ENCODE measurements at places on chromosomes 7 and 10.

DNA sequence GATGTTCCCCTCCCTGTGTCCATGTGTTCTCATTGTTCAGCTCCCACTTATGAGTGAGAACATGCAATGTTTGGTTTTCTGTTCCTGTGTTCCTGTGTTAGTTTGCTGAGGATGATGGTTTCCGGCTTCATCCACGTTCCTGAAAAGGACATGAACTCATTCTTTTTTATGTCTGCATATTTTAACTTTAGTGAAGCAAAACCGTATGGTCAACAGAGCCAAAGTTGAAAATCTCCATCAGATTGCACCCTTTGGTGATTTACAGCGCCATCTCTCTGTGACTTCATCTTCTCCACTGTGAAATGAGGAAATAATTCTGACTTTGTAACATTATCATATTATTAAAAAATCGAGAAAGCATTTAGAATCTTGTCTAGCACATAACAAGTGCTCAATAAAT, 132.3 kb upstream of the PLXDC2 start:
- no peak overlapping the region for H3K4me3 ChIP-seq
- no peaks in the 10 kb centered on the region for H3K27me3 ChIP-seq
- DNase-seq: no peak
- no peaks in the 10 kb centered on the region for H3K36me3 ChIP-seq
- H3K4me1 ChIP-seq: no peaks in the 10 kb centered on the region

- no peaks in the 10 kb centered on the region for H3K4me1 ChIP-seq
- DNase-seq: no peak
- H3K4me3 ChIP-seq: no peak overlapping the region
- H3K27me3 ChIP-seq: no peaks in the 10 kb centered on the region
Measured at GRCh38 chr10:99743841-99744240, 11.8 kb downstream of the CUTC start.

DNA sequence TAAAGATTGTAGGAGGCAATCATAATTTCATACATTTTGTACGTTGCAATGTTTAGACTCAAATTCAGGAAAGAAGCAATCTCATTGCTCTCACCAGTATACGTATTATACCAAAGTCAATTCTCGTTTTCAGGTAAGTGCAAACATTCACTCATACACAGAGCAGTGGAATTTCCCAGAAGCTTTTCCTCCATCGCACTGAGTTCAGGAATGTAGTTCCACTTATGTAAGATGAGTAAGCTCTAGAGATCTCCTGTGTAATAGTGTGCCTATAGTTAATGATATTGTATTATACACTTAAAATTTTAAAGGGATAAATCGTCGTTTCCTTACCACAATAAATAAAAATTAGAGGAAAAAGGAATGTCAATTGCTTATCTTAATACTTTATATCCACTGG, 470.8 kb upstream of the KCND2 start:
- DNase-seq: no peak
- no peaks in the 10 kb centered on the region for H3K4me1 ChIP-seq
- no peak overlapping the region for H3K27ac ChIP-seq
- no peak overlapping the region for H3K4me3 ChIP-seq

GRCh38 chr7:128740996-128741395, 1.8 kb downstream of the CALU start:
- no peaks in the 10 kb centered on the region for H3K4me1 ChIP-seq
- peak; percentile 29 for DNase-seq
- no peak overlapping the region for H3K27ac ChIP-seq
- peak overlapping the region; percentile 95 for H3K4me3 ChIP-seq
- H3K27me3 ChIP-seq: no peaks in the 10 kb centered on the region

DNA sequence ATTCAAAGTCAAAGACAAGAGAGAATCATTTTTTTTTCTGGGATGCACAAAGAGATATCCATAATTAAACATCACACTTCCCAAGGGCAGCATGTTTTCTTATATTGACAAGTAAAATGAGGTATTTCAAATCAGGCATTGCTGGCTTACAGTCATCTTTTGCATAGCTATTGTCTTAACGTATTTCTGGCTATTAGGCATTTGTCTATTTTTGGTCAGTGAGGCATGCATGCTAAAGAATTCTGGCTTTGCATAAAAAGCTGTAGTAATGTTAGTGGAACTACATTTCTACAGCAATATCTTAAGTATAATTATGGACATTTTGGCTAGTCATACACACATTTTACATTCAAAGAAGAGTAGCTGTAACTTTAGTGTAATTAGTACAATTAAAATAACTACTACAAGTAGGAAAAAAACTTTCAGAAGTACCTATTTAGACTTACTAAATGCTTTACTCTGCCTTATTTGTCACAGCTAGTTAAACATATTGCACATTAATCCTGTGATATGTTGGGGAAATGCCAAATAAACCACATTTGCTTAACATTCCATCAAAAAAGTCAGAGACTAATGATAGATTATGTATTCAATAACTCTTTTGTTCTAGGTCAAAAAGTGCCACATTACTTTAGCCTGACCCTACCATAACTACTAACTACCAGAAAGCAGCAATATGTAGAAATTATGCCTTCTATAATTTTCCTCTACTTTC, 76.4 kb downstream of the RELN start:
- no peak for DNase-seq
- H3K36me3 ChIP-seq: no peaks in the 10 kb centered on the region
- H3K27ac ChIP-seq: no peak overlapping the region
- H3K27me3 ChIP-seq: no peaks in the 10 kb centered on the region
- H3K4me3 ChIP-seq: no peak overlapping the region

DNA sequence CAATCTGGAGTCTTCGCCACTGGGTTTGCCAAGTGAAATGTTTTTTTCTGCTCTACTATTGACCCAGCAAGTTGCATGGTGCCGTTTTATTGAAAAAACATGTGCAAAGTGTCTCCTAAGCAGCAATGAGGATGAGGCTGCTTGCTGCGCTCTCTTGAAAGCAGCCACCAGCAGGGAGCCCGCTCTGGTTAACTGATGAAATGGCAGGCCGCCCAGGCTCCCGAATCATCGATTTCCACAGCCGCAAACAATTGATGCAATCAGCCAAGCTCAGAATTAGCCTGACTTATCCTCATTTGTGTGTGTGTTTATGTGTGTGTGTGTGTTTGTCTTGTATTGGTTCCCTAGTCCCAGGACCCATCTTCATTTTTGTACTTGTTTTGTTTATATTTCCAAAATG, 22.2 kb upstream of the LYZL1 start:
- no peak for DNase-seq
- H3K4me1 ChIP-seq: peaks cover 7% of the 10 kb centered on the region
- H3K36me3 ChIP-seq: no peaks in the 10 kb centered on the region
- no peaks in the 10 kb centered on the region for H3K27me3 ChIP-seq
- no peak overlapping the region for H3K4me3 ChIP-seq

- no peaks in the 10 kb centered on the region for H3K27me3 ChIP-seq
- no peak overlapping the region for H3K27ac ChIP-seq
- DNase-seq: no peak
- H3K36me3 ChIP-seq: no peaks in the 10 kb centered on the region
- H3K4me1 ChIP-seq: peaks cover 3% of the 10 kb centered on the region
- no peak overlapping the region for H3K4me3 ChIP-seq
Measured at GRCh38 chr10:68135922-68136792, 26.9 kb downstream of the MYPN start.

DNA sequence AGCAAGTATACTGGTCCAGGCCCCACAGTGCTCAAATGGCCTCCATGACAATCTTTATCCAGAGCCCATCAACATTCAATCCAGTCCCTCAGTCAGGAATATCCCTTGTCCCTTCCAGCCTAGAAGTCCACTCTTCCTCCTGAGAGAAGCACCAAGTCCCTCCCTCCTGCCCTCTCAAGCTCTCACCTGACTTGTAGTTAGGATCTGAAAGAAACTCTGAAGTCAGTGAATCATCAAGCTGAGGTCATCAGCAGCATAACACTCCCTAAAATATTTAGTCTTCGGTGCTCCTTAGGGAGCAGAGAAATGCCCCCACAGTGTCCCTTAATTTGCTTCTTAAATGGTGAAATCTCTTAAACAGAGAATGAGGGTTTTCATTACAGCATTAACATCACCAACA, 31.0 kb downstream of the GRM8 start:
- H3K27ac ChIP-seq: no peak overlapping the region
- H3K36me3 ChIP-seq: no peaks in the 10 kb centered on the region
- H3K4me3 ChIP-seq: no peak overlapping the region
- H3K4me1 ChIP-seq: no peaks in the 10 kb centered on the region
- DNase-seq: no peak

- H3K27me3 ChIP-seq: no peaks in the 10 kb centered on the region
- H3K36me3 ChIP-seq: no peaks in the 10 kb centered on the region
- peaks cover 3% of the 10 kb centered on the region for H3K4me1 ChIP-seq
- no peak overlapping the region for H3K4me3 ChIP-seq
- H3K27ac ChIP-seq: no peak overlapping the region
Measured at GRCh38 chr10:34049887-34050286, 715.4 kb upstream of the NRP1 start.

- no peaks in the 10 kb centered on the region for H3K36me3 ChIP-seq
- H3K27me3 ChIP-seq: no peaks in the 10 kb centered on the region
- H3K4me3 ChIP-seq: no peak overlapping the region
- no peaks in the 10 kb centered on the region for H3K4me1 ChIP-seq
- no peak for DNase-seq
- H3K27ac ChIP-seq: no peak overlapping the region
Measured at GRCh38 chr10:94183666-94184264, 179.0 kb downstream of the NOC3L start.

- H3K27ac ChIP-seq: no peak overlapping the region
- H3K4me1 ChIP-seq: no peaks in the 10 kb centered on the region
- H3K27me3 ChIP-seq: no peaks in the 10 kb centered on the region
- no peak overlapping the region for H3K4me3 ChIP-seq
- no peak for DNase-seq
- no peaks in the 10 kb centered on the region for H3K36me3 ChIP-seq
Measured at GRCh38 chr10:87706731-87707130, 47.1 kb downstream of the PAPSS2 start.

DNA sequence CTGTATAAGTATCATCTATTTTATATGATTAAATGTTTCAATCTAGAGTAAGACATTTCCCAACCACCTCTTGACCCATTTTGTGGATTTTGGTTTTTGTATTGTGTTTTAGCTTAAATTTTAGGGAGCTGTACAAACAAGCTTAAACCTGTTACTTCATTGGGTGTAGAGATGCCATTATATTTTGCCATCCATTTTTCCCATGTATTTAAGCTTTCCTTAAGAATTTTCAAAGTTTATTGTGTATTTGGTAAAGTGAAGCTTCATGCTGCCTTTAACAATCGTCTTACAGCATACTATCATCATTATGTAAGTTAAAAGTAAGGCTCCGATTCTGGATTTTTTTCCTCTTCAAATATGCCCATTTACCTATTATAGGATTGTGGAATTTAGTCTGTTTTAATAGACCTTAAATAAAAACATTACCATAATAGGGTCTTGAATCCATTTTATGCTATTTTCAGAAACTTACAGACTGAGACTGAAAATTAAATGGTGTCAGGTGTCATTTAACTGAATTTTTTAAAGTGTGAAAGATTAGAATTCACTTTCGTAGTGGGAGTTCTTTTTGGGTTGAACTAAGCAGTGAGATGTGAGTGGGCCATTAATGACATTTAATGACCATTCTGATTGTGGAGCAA, 2.2 kb downstream of the KMT2E start:
- no peaks in the 10 kb centered on the region for H3K27me3 ChIP-seq
- peak overlapping the region; percentile 98 for H3K4me3 ChIP-seq
- H3K27ac ChIP-seq: peak overlapping the region; percentile 100

- H3K27ac ChIP-seq: no peak overlapping the region
- no peak for DNase-seq
- no peaks in the 10 kb centered on the region for H3K4me1 ChIP-seq
- H3K27me3 ChIP-seq: no peaks in the 10 kb centered on the region
- H3K36me3 ChIP-seq: no peaks in the 10 kb centered on the region
- H3K4me3 ChIP-seq: no peak overlapping the region
Measured at GRCh38 chr10:3668276-3668965, 116.6 kb downstream of the KLF6 start.

GRCh38 chr7:135111379-135111778, 36.5 kb upstream of the TMEM140 start:
- H3K27ac ChIP-seq: no peak overlapping the region
- H3K4me1 ChIP-seq: no peaks in the 10 kb centered on the region
- DNase-seq: no peak
- H3K27me3 ChIP-seq: no peaks in the 10 kb centered on the region
- no peak overlapping the region for H3K4me3 ChIP-seq
- no peaks in the 10 kb centered on the region for H3K36me3 ChIP-seq

DNA sequence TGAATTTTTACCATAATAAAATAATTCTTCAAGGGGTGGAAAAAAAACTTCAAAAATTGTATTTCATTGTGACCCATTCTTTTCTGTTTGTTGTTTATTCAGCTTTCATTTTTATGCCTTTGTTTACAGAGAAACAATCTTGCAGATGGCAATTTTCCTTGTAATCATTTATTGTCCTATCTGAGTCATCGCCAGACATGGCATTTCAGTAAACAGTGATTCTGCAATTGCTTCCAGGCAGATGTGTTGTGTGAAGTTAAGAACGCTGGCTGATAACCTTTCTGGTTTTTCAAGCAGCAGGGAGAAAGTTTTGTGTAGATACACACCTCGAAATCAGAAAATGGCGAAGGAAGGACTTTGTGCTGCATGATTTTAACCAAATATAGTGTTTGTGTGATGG, 80.7 kb upstream of the RPA3 start:
- DNase-seq: no peak
- H3K4me1 ChIP-seq: no peaks in the 10 kb centered on the region
- H3K27ac ChIP-seq: no peak overlapping the region
- H3K27me3 ChIP-seq: no peaks in the 10 kb centered on the region
- H3K4me3 ChIP-seq: no peak overlapping the region
- H3K36me3 ChIP-seq: no peaks in the 10 kb centered on the region

DNA sequence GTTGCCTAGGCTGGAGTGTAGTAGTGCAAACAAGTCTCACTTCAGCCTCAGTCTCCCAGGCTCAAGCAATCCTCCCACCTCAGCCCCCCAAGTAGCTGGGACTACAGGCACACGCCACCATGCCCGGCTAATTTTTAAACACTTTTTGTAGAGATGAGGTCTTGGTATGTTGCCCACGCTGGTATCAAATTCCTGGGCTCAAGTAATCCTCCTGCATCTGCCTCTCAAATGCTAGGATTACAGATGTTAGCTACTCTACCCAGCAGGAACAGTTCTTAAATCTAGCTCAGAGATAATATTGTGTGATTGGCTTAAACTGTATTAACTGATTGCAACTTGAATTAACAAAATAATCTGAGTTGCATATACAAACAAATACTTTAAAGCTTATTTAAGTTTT, 82.9 kb downstream of the CDK14 start:
- no peak overlapping the region for H3K4me3 ChIP-seq
- DNase-seq: no peak
- no peaks in the 10 kb centered on the region for H3K36me3 ChIP-seq
- H3K27me3 ChIP-seq: no peaks in the 10 kb centered on the region
- H3K4me1 ChIP-seq: peaks cover 17% of the 10 kb centered on the region
